ENCODE measurements at places on chromosomes 3 and 15.

GRCh38 chr3:160330109-160330508, 68.9 kb downstream of the IFT80 start:
- no peak for DNase-seq

DNA sequence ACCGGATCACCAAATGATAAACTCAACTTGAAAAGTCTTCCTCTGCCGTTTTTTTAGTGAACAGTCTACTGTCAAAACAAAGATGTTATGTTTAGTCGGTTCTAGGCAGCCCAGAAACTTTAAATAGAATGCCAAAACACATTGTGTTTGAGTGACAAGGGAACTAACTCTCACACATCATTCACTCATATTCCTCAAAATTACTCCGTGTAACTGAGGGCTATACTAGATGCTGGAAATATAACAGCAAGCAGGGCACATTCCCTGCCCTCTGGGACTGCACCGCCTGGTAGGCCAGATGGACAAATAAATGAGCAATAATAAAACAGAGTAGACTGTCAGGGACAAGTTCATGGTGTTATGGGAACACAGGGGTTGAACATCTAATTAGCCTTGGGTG, 251.4 kb downstream of the MAGI1 start:
- no peak for DNase-seq

GRCh38 chr3:12708584-12709192, 44.8 kb upstream of the RAF1 start:
- no peak for DNase-seq

- DNase-seq = no peak
These were observed 27.7 kb downstream of the ALDH1A2 start for GRCh38 chr15:58037723-58038301.

GRCh38 chr15:72173401-72173800, 24.2 kb downstream of the GRAMD2A start:
- no peak for DNase-seq

- DNase-seq = no peak
These were observed 537.8 kb upstream of the DPPA4 start for GRCh38 chr3:109874896-109875708.

GRCh38 chr3:126321490-126321889, 35.7 kb downstream of the KLF15 start:
- DNase-seq = no peak

- DNase-seq = no peak
These were observed 8.1 kb downstream of the SPATA12 start for GRCh38 chr3:57068437-57069089.

DNA sequence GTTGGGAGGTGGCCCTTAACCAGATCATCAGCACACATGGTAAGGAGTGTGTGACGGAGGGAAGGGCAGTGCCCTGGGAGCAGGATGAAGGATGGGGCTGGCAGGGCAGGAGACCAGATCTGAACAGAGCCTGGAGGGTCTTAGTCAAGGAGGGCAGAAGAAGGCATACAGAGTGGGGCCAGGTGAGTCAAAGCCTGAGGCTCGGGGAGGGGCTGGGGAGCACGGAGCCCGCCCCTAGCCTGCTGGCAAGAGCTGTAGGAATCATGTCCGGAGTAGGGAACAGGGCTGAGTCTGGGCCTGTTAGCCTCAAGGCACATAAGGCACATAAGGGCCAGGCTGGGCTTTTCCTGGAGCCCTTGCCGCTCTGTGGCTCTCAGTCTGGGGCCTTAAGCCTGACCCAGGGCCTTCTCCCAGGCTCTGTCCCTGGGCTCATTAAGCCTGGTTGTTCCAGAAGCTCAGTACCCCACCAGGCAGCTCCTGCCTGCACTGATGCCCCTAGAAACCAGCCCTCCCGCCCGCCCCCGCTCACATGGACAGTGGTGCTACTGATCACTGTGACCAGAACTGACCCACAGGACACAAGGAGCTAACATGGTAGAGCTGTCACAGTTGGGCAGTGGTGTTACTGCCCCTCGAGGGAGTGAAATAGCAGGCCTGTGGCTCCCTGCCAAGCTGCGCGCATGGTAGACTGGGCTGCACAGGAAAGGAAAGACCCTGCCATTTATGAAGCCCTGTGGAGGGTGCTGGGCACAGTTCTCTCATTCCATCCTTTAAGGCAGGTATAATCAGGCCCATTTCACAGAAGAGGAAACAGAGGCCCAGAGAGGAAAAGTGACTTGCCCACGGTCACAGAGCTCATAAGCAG, 14.6 kb downstream of the ISG20 start:
- DNase-seq = no peak

GRCh38 chr3:62178739-62179600, 194.4 kb downstream of the FEZF2 start:
- no peak for DNase-seq

DNA sequence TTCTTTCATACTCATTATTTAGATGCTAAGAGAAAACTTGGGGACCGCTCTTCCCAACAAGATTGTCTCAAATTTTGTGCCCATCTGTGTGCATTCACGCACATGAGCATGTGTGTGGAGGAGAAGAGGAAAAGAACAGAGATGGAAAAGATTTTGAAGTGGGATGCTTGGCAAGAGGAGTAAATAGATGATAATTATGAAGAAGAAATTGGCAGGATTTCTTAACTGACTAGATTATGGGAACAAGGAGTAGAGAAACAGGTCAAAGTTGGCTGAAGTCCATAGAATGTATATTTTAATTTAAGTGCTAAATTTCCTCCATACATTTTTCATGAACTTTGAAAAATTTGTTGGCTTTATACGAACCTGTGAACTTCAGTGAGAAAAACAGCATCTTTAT, 100.1 kb downstream of the ZNF609 start:
- no peak for DNase-seq

GRCh38 chr3:178709051-178709450, 172.8 kb downstream of the KCNMB2 start:
- no peak for DNase-seq

DNA sequence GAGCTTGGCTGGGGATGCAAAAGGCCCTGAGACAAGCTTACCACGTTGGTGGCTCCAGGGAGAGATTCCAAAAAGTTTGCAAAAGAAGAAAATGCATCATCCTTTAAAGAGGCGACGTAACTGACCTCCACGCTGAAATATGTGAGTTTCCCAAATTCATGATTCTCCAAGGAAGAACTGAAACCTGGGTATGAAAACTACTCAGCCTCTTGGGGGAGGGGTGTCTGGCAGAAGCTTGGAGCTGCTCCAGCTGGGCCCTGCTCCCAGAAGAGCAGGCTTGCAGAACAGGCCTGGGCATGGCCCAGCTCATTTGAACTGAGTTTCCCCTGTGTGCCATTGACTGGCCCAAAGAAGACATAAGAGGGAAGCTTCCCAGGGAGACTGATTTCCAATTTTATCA, 20.5 kb downstream of the CPN2 start:
- DNase-seq = no peak

GRCh38 chr15:90930861-90931574, 1.3 kb downstream of the HDDC3 start:
- DNase-seq = no peak

DNA sequence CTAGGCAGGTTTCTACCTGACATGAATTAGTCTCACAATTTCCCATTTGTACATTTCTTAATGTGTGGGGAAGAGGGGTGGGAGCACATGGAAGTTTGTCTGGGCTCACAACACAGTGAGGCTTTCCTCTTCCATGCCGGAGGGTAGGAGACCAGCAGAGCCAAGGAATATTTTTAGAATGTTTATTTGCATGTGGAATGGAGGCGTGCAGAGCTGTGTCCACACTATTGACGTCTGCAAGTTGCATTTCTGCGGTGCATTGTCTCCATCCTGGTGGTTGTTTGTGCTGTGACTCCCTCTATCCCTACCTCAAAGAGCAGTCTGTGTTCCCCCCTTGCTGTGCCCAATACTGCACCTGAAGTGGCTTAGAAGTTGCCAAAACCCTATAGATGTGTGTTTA, 103.1 kb upstream of the LRTM1 start:
- no peak for DNase-seq

DNA sequence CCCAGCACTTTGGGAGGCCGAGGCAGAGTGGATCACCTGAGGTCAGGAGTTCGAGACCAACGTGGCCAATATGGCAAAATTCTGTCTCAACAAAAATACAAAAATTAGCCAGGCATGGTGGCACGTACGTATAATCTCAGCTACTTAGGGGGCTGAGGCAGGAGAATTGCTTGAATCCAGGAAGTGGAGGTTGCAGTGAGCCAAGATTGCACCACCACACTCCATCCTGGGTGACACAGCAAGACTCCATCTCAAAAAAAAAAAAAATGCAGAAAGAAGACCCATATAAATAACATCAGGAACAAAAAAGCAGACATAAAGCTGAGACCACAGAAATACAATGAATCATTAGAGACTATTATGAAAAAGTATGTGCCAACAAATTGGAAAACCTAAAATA, 235.2 kb upstream of the VEPH1 start:
- DNase-seq = no peak

- DNase-seq = no peak
These were observed 1.1 kb downstream of the C2CD4B start for GRCh38 chr15:62164014-62164395.

DNA sequence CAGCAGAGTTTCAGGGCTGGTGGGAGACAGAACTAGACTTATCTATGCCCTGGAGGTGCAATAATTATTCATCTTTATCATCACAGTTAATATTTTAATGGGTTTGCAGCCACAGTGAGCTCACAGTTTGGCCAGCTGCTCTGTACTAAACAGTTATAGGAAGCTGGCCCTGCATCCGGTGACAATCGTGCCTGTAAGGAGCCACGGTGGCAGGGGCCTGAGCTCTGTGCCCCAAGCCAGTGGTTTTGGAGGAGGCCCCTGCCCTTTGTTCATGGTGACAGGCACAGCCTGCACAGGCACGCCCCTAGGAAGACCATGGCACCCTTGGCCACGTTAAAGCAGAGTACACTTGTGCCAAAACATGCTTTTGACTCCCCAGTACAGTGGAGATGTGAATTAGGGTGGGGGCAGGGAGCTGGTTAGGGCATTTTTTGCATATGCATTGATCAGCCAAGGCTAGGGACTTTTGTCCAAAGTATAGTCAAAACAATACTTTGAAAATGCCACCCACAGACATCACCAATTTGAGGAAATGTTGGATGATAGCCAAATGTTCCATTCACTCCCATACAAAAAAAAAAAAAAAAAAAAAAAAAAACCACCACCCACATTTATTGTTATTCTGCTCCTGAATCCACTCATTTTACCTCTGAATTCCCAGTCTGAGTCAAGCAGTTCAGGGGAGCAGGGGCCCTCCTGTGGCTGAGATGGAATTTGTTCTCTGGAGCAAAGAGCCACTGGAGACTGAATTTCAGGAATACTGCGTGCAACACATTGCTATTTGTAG, 3.4 kb upstream of the RFTN1 start:
- no peak for DNase-seq

- no peak for DNase-seq
These were observed 109.9 kb downstream of the IGF1R start for GRCh38 chr15:98758224-98758623.

DNA sequence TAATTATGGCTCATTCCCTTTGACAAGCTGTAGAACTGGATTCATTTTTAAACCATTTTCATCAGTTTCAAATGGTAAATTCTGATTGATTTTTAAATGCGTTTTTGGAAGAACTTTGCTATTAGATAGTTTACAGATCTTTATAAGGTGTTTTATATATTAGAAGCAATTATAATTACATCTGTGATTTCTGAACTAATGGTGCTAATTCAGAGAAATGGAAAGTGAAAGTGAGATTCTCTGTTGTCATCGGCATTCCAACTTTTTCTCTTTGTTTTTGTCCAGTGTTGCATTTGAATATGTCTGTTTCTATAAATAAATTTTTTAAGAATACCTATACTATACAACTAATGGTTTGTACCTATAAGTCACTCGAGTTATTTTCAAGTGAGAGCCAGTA, 62.7 kb downstream of the PXYLP1 start:
- DNase-seq = no peak

GRCh38 chr15:58453931-58454793, 22.4 kb downstream of the LIPC start:
- no peak for DNase-seq

DNA sequence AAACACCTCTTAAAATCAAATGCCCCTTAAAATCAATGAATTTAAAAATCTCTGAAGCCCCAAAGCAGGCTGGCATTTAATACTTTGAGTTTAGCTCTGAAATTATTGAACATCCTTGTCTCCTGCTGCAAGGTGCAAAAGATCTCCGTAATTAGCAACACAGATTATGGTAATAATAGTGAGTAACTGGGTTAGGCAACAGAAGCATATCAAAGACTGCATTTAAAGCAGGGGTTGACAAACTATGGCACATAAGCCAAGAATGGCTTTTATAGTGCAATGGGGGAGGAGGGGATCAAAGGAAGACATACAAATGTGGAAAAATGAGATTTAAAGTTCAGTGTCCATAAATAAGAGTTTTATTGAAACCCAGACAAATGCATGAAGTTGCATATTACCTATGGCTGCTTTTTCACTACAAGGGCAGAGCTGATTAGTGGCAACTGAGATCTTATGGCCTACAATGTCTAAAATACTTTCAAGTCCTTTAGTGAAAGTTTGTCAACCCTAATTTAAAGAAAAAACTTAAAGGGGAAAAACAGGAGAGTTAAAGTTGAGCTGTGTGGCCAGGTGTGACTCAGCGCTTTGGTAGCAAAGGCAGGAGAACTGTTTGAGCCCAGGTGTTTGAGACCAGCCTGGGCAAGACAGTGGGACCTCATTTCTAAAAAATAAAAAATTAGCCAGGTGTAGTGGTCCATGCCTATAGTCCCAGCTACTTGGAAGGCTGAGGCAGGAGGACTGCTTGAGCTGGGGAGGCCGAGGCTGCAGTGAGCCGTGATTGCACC, 157.6 kb downstream of the TBL1XR1 start:
- no peak for DNase-seq

- DNase-seq = no peak
These were observed 244.5 kb downstream of the RBMS3 start for GRCh38 chr3:29525254-29525881.

GRCh38 chr15:58666957-58667356, 82.5 kb downstream of the ADAM10 start:
- DNase-seq = no peak

DNA sequence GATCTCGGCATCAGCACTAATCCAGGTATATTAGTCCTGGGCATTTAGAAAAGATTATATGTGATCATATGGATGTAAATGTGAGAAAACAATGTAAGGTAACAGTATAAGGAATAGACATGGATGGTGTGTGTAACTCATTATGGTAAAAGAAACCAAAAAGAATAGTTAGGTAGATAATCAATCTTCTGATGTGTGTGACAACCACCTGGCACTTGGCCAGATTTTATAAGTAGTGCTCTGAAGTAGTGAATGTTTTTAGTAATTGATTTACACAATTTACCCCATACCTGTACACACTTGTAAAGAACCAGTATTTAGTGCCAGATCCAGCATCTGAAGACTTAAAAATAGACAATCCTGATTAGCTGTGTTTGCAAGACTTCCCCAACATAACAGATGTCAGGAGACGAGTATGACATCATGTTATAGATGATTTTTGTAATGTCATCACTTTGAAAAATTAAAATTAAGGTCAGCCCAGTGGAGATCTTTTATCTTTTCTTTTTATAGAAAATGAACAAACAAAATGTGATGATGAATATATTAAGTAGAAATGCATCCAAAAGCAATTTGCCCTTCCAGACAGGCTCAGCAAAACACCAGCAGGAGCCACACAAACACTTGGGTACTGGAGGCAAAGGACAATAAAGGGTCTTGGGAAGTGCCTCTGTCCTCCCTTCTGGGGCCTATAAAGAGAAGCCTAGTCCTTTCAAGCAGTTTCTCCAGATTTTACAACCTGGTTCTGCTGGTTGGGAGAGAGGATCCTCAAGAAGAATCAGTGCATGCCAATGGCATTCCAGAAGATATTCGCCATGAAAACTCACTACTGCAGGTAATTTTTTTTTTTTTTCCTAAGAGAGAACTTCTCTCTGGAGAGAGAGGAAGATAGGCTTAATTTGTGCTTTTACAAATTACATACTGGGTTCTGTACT, 140.7 kb downstream of the MECOM start:
- no peak for DNase-seq

- DNase-seq = no peak
These were observed 560.3 kb upstream of the NR2F2 start for GRCh38 chr15:95770196-95770595.
